Activated CD4-positive, alpha-beta T cell treated with anti-CD3 and anti-CD28 coated beads for 4 hours (primary cell): ENCODE measurements at places on chromosomes 2 and 18.

DNA sequence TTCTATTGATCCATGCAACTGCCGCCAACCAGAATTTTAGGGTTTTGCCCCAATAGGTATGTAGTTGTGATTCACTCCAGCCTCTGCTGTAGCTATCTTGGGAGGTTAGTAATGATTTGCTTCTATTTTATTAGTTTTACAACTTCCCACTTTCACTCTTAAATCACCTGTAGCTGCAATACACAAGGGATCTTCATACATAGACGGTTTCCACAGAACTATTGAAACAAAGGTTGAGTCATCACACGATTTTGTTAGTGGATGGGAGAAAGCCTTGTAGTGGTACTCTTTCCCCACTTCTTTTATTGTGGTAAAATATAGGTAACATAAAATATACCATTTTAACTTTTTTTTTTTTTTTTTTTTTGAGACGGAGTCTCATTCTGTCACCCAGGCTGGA lies 104.2 kb upstream of the SPRED2 start:
- no peak for DNase-seq

- DNase-seq = peak; percentile 20
Measured at GRCh38 chr2:191155608-191156071, 4.8 kb upstream of the STAT4 start.

- peak; percentile 66 for DNase-seq
Measured at GRCh38 chr2:239264838-239265651, 135.8 kb downstream of the HDAC4 start.

GRCh38 chr18:58194028-58194427 lies 150.0 kb downstream of the NEDD4L start:
- no peak for DNase-seq

DNA sequence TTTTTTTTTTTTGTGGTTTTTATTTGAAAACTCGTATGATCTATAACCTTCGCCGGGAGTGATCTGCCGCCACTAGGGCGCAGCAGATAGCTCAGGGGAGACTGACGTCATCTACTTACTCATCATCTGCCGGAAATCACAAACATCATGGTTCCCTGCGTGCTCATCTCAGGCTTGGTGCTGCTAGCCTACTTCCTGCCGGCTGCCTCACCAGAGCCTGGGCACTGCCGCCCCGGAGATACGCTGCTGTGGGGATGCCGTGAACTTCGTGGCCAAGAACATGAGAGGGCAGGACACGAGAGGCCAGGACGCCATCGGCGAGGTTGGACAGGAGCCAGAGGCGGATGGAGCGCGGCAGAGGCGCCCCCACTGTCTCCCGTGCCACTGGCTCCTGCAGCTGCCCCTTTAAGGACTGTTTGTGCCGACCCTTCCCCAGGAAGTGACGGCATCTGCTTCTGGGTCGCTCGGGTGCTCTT lies 68.8 kb downstream of the DOK6 start:
- peak; percentile 36 for DNase-seq

DNA sequence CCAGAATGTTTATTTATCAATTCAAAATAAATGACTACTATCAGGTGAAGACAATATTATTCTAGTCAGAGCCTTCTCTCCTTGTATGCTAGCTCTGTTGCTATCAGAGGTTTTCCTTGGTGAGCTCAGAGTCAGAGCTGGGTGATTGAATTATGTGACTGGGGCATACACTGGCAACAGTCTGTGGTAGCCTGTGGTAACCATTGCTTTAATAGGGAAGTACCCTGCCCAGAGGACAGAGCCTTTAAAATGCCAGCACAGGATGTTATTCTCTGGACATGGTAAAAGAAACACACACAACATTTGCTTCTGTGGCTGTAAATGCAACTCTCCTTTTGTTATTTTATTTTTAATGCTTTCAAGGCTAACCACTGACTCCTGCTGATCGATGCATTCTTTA lies 124.7 kb downstream of the PPP1R1C start:
- no peak for DNase-seq

GRCh38 chr2:207487650-207488311 lies 42.0 kb upstream of the CREB1 start:
- DNase-seq = no peak

DNA sequence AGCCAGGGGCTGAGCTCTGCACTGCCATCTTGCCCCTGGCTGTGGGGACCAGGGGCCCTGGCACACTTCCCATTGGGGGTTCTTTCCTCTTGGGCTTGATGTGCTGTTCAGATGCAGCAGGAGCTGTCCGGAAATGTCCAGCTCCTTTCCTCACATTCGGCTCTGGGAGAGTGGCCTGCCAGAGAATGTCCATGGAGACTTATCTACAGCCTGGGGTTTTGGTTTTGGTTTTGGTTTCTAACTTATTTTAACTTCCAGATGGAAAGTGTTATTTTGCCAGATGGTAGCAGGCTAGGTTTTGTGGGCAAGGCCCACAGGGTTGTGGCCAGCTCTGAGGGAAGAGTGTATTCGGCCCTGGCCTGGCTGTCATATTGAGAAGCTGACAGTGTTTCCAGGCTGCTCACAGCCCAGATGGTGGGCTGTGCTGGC lies 177.3 kb downstream of the ANKRD30B start:
- no peak for DNase-seq

GRCh38 chr18:49677081-49677480 lies 115.2 kb downstream of the LIPG start:
- no peak for DNase-seq

GRCh38 chr2:164917296-164917903 lies 37.9 kb downstream of the SLC38A11 start:
- no peak for DNase-seq

DNA sequence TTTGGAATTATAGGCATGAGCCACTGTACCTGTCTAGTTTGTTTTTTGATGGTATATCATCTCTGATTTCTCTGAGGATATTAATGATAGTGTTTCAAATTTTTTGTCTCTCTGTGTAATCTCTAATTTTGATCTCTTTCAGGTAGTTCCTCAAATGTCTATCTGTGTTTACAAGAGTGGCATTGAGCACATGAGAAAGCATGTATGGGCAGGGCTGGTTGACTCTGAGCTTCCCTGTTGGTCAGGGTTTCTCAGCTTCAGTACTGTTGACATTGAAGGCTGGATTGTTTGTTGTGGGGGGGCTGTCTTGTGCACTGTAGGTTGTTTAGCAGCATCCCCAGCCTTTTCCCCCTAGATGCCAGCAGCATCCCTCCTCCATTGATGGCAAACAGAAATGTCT lies 79.9 kb downstream of the TMEM247 start:
- no peak for DNase-seq

GRCh38 chr2:190335225-190335559 lies 8.2 kb upstream of the INPP1 start:
- no peak for DNase-seq

- DNase-seq = no peak
Measured at GRCh38 chr2:188146888-188147287, 144.8 kb upstream of the GULP1 start.

DNA sequence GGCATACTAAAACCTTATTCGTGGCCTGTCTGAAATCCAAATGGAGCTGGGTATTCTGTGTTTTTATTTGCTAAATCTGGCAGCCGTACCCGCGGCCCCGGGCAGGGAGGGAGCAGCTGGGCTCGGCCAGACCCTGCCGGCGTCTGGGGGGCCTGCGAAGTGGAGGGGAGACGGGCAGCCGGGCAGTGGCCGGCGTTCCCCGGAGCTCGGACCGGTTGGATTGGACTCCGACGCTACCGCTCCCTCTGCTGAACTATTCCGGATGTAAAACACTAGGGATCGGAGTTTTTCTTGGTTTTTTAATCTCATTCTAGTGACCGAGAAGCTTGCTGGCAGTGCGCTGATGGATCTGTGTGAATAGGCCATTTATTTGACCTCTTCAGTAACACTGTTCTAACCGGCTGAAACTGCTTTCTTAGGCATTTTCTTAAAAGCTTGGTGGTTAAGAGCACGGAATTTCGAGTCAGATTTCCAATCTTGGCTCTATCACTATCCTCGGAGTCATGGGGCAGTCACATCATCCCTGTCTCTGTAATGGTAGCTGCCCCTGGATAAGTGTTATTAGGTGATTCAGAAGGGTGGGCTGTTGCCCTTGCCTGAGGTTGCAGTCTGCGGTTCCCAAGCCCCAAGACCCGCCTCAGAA lies 694 bp downstream of the UNC50 start:
- no peak for DNase-seq

GRCh38 chr2:77807531-77808215 lies 285.5 kb upstream of the LRRTM4 start:
- no peak for DNase-seq

GRCh38 chr18:58416014-58416703 lies 212.7 kb downstream of the ALPK2 start:
- DNase-seq = no peak

- no peak for DNase-seq
Measured at GRCh38 chr2:46164529-46165301, 132.5 kb upstream of the EPAS1 start.

- DNase-seq = no peak
Measured at GRCh38 chr18:43855376-43855775, 578.1 kb upstream of the SYT4 start.

DNA sequence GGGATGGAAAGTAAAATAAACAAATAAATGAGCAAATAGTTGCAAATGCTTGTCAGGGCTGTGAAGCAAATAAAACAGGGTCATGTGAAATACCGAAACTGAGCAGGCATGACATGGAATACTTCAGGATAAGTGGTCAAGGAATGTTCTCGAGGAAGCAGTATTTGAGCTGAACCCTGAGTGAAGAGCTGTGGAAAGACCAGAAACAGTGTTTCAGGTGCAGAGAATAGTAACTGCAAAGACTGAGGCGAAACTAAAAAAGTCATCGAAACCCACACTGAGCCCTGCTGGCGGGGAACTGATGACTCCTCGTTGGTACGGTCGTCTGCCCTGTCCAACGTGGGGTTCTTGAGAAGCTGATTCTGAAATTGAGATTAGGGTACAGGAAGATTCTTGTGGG lies 27.2 kb upstream of the MYCN start:
- DNase-seq = no peak

DNA sequence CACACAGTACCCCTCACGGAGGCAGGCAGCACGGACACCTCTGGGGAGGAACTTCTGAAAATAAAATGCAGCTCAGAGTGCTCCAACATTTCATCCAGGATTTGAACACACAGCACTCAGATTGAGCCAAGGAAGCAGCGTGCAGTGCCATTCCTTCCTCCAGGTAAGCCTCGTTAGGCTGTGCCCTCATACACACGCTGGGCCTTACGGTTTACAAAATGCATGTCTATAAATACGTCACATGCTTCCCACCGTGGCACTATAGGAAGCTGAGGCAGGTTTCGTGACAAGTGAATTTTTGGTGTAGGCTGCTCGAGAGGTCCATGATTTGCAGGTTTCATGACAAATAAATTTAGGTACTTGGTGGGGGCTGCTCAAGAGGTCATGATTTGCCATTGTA lies 131.2 kb downstream of the MYT1L start:
- DNase-seq = no peak

GRCh38 chr2:88010136-88010535 lies 6.2 kb downstream of the RNU2-63P start:
- DNase-seq = no peak

GRCh38 chr2:240477916-240478315 lies 42.5 kb downstream of the GPC1 start:
- no peak for DNase-seq
